Activated naive CD4-positive, alpha-beta T cell treated with Interleukin-2 at 50 U/mL for 16 hours (primary cell): ENCODE measurements at places on chromosomes 3 and 15.

DNA sequence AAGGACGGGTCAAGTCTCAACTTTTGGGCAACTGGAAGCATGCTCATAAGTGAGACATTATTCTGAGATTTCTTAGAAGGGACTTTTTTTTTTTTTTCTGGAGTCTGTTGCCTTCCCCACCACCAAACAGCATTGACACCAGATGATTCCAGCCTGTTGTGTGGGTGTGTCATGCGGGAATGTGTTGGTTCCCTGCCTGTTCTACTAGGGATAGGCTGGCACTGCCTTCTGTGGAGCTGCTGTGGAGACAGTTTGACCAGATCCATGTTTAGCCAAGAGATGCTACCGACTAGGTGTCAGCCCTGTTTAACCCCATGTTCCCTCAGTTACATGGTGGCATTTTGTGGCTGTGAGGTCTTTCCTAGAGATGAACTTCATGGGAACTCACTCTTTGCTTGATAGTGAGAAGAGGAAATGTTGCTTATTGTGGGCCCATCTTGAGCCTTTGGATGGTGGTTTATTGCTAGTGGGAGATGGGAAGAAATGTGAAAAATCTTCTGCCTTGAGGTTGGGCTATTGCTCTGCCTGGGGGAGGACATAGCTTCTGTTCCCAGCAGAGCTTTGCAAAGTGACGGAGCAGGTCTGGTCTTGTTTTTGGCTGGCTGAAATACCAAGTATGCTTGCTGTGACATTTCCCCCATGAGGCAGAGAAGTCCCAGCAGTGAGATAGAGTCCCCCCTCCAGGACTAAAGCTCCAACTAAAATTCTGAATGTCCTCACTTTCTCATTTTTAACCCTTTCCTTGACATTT, 31.3 kb downstream of the TRAK1 start:
- DNase-seq: no peak

GRCh38 chr3:2392981-2393380, 294.3 kb downstream of the CNTN4 start:
- DNase-seq: no peak

DNA sequence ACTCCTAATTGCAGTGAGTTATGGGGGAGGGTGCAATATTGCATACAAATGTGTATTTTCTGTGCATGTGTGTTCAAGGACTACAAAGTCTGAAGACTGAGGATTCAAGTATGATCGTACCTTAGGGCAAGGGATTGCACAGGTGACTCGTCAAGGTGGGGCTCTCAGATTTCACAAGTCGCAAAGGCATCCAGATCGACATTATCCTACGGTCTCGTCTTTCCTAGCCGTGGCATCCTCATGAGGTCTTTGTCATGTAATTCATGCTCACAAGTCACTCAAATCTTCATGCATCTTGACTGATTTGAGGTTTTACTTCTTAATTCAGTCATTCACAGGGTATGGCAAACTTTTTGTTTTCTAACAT, 191.4 kb upstream of the HES1 start:
- no peak for DNase-seq

DNA sequence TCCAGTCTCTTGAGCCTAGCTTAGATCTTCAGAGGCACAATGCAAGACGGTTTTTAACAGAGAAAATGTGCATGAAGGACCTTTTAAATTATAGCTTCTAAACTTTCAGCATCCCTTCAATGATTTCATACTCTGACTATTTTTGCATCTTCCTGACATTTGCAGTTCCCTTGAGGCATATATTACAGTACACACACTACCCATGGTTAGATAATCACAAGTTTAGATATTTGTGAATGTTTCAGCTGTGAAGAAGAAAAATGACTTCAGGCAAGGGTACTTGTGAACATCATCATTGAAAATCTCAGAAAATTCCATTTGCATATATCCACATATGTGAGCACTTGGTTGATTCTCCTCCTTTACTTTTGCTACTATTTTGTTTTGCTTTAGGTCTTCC, 341.5 kb downstream of the ROBO2 start:
- DNase-seq: no peak

GRCh38 chr3:99907959-99908544, 90.4 kb downstream of the CMSS1 start:
- no peak for DNase-seq

GRCh38 chr3:94525043-94525442, 462.2 kb downstream of the NSUN3 start:
- no peak for DNase-seq

DNA sequence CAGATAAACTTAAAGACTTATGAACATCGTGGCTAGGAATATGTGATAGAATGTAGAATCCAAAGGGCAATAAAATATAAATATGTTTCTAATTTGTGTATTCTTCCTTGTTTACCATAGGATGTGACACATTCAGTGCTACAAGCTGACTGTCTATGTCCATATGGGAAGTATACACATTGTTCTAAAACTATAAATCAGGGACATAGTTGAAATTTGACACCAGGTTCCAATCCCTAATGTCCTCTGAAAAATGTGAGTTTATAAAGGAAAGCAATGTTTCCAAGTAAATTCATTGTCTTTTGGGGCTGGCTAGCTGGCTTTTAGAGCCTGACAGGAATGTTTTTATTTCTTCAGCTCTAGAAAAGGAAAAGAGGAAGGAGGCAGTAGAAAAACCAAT, 273.6 kb downstream of the CNTN4 start:
- DNase-seq: no peak

DNA sequence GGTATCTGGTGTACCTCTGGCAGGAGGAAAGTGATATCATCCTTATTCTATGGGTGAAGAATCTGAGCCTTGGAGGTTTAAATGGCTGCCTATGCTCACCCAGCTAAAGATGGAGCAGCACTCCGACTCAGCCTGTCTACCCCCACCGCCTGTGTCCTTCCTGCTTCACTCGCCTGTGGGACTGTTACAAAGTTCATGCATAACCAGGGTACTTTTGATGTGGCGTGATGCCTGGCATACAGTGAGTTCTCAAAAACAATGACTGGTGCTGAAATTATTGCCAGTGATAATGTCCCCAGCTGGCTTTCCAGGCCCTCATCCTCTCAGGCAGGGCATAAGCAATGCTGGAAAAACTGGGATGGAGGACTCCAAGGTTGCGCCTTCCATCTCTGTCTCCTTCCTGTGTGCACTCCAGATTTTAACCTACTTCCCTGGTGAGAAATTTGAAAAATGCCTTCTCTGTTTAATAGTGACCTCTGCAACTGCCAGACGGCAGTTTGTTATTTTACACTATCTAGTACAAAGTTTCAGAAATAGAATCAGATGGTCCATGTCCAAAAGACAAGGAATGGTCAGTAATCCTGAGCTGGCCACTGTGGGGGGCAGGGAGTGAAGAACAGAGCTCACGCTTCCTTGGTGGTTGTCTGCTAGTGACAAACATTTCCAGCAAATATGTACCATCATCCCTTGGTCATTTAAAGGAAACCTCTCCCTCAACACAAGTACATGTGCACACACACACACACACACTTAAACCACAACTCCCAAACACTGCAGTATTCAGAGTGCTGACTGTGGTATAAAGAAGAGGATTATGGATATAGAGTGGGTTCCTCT, 86.5 kb upstream of the NMNAT3 start:
- DNase-seq: no peak

DNA sequence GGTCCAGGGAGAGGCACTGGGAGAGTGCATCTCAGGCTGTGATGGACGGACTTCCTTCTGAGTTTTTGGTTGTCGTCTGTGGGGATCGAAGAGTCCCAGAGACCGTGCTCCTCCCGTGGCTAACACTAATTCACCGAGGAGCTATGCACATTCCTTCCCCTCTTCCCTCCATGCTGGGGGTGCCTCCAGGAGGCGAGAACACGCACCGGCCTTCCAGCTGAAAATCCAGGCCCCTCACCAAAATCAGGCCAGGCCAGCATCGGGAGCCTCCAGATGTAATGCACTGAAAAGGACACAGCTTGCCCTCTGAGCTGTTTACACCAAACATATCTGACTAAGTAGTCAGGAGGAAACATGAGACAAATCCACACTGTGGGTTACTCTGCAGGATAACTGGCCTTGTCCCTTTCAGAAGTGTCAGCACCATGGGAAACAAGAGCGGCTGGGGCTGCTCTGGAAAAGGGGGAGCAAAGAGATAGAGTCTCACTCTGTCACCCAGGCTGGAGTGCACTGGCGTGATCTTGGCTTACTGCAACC, 5.5 kb downstream of the RNU5B-1 start:
- no peak for DNase-seq

- DNase-seq: no peak
Measured at GRCh38 chr15:32747921-32748342, 30.1 kb downstream of the GREM1 start.

DNA sequence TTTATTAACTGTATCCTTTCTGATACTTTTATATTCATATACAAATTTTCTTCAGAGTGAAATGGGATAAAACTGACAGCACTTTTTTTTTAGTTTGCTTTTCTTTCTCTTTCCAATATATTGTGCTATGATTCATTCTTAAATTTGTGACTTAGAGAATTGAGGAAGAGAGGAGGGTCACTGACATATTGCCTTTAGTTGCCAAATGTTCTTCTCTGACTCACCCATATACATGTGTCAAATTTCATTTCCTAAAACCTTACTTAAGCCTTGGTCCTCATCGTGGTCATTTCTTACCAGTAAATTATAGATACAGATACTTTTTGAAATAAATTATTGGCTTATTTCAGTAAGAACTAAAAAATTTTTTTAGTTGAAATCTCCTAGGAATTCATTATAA, 53.9 kb downstream of the CLASP2 start:
- no peak for DNase-seq

GRCh38 chr3:56111606-56112304, 356.5 kb downstream of the ERC2 start:
- no peak for DNase-seq

GRCh38 chr3:112136959-112137693, 4.1 kb upstream of the GCSAM start:
- DNase-seq: peak; percentile 42

- DNase-seq: no peak
Measured at GRCh38 chr3:183061391-183062172, 37.7 kb downstream of the MCCC1 start.

DNA sequence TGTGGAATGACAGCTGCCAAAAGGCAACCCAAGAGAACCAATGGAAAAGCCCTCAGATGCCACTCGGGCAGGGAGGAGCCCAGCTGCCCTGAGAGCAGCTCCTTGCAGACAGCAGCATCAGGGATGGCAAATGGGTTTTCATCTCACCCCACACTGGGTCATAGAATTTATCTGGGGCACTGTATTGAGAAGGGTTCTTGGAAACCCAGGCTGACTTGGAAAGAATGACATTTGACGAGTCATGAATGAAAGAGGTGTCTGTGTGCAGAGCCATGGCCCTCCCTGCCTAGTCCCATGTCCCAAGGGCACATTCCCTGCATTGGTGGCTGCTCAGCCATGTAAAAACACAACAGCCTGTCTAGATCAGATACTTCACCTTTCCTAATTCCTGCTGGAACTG, 157.9 kb upstream of the BHLHE40 start:
- DNase-seq: peak; percentile 31

GRCh38 chr3:141368925-141369794, 856 bp downstream of the ZBTB38 start:
- no peak for DNase-seq

GRCh38 chr15:40819048-40819447, 9.5 kb downstream of the PPP1R14D start:
- DNase-seq: no peak

DNA sequence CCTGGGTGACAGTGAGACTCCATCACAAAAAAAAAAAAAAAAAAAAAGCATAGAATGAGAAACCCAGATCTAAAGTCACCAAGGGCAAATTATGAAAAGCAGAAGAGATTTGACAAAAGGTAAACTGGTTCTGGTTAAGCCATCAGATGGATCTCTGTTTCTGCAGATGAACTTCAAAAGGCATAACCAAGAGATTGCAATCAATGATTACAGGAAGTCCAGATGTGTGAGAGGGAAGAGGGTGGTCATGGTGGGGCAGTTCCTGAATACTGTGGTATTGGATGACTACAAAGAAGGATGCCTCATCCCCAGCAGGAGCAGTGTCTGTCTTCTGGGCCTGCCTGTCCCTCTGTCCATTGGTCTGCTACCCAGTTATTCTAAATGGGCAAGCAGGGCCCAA, 3.8 kb downstream of the P4HTM start:
- no peak for DNase-seq

DNA sequence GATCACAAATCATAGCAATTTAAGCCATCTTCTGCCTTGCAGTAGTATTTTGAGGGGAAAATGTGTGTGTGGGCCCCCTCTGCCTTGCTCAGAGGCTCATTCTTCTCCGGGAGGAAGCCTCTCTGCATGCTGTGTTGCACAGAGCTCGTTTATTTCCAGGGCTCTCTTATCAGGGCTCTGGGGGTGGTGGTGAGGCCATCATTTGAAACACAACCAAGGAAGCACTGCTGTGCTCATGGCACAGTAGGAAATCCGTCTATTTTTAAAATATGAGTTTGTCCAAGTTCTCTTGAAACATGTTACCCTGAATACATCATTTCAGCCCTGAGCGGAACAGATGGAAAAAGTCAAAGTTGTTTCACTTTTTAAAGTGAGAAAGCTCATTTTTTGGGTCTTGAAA, 369.0 kb upstream of the CFAP20DC start:
- DNase-seq: no peak

- DNase-seq: no peak
Measured at GRCh38 chr3:170363471-170363994, 6.0 kb downstream of the SKIL start.

DNA sequence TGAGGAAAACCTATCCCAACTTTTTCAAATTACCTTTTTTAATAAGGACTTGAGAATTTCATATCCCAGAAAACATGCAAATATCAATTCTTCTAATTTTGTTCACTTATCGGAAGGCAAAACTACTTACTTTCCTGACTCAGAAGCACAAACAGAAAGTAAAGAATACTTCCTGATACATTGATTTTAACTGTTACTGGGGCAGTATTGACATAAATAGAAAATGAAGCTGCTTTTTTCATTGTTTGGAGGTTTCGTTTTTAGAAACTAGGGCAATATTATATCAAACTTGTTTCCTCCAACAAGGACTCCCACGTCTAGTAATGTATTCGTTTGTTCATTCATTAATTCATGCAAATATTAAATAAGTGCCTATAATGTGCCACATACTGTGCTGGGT, 19.1 kb downstream of the PAQR9 start:
- DNase-seq: no peak

DNA sequence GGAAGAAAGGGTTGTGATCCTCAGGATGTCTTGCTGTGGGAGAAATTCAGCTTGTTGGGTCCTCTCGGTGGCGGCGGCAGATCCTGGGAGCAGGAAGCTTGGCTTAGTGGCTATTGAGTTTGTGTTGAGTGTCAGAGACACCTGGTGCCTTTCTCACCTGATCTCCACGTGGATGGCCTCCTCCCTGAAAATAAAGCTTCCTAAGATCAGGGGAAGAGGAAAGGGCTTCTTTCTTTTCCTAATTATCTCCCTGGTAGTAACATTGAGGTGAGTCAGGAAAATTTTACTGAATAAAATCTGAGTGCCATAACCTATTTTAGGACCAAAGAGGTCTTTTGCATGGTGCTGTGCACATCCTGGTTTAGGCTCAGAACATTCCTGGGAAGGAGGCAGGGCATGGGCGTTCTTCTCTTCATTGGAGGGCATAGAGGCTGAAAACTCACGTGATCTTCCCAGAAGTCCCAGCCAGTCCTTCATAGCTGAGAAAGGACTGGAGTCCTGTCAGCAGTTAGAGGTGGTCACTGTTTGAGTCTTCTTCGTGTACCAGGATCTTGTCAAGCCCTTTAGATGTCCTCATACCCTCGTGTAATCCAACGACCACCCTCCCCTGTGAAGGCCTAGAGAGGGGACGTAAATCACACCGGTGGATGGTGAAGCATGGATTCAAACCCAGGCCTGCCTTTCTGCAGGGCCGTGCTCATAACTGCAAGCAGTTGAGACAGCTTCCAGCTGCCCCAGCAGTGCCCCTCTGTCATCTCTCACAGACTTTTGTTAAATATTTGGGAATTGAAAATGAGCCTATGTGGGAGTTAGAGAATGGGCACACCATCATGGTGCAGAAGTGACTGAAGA, 1.1 kb downstream of the CMTM8 start:
- no peak for DNase-seq
